Progenitor cell of endocrine pancreas (in vitro differentiated cells): ENCODE measurements at places on chromosomes 1 and 21. TPM values are rescaled to one million over a fixed set of nuclear protein-coding genes. Genes with fewer than 3 reads are reported as not detected.

GRCh38 chr21:25813917-25814316 is 79.1 kb downstream of the GABPA start:
- no peaks in the 10 kb centered on the region for H3K36me3 ChIP-seq
- H3K4me1 ChIP-seq: no peaks in the 10 kb centered on the region
- no peaks in the 10 kb centered on the region for H3K27me3 ChIP-seq
- DNase-seq: no peak

GRCh38 chr21:45765375-45765774 is 121.8 kb downstream of the PCBP3 start:
- no peaks in the 10 kb centered on the region for H3K36me3 ChIP-seq
- H3K27ac ChIP-seq: no peak overlapping the region
- H3K4me3 ChIP-seq: no peak overlapping the region
- peaks cover 6% of the 10 kb centered on the region for H3K27me3 ChIP-seq

DNA sequence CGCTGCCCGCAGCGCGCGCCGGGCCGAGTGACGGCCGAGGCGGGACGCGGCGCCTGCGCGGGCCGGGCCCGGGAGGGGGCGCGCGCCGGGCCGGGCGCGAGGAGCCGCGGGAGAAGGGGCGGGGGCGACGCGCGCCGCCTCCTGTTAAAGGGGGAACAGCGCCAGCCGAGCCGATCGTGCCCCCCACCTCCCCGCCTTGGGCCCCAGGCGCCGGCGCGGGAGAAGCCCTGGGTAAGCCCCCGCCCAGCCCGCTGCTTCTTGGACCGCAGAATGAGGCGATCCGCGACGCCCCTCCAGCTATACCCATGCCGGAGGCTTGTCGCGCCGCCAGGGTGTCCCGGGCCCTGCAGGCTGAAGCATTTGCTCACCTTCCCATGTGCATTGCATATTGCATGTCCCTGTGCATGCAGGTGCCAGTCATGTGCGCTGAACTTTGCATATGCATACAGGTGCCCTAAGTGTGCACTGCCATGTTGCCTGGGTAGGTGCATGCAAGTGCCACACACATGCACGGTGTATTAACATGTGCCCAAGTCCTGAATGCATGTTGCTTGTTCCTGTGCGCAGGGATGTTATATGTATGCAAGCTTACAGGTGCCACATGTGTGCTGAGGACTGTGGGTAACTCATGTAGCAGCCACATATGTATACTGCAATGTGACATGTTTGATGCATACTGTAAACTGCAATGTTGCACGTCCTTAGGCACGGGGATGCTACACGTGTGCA is at the start of gene ADGRB2:
TSS of gene ADGRB2 (minus strand) at position 29 of the 729 bp plus-strand sequence. CDS start 7,119 bp downstream, outside the sequence.
- H3K36me3 ChIP-seq: no peaks in the 10 kb centered on the region
- H3K4me3 ChIP-seq: peak within 1 kb of the TSS; percentile 75
- H3K4me1 ChIP-seq: peaks cover 6% of the 10 kb centered on the region
- H3K27me3 ChIP-seq: peaks cover 67% of the 10 kb centered on the region
- no peak within 1 kb of the TSS for H3K27ac ChIP-seq

MYBPH gene
- total RNA-seq: not detected in 2 replicates

- no peak overlapping the region for H3K4me3 ChIP-seq
- no peaks in the 10 kb centered on the region for H3K27me3 ChIP-seq
- H3K36me3 ChIP-seq: peaks cover 14% of the 10 kb centered on the region
- H3K4me1 ChIP-seq: peaks cover 6% of the 10 kb centered on the region
Observed at GRCh38 chr1:10387677-10388386, 11.0 kb upstream of the PGD start.

- H3K4me1 ChIP-seq: no peaks in the 10 kb centered on the region
- H3K4me3 ChIP-seq: no peak overlapping the region
- H3K27me3 ChIP-seq: no peaks in the 10 kb centered on the region
Observed at GRCh38 chr21:17631195-17631594, 18.5 kb upstream of the BTG3 start.

ALPL gene
- 18.8 and 19.8 TPM in 2 replicates for total RNA-seq

OR2T11 gene
- total RNA-seq: not detected in 2 replicates

NBPF6 gene
- not detected in 2 replicates for total RNA-seq

GRCh38 chr1:53687901-53688300 is 51.1 kb downstream of the GLIS1 start:
- no peak for DNase-seq
- peaks cover 21% of the 10 kb centered on the region for H3K4me1 ChIP-seq
- H3K4me3 ChIP-seq: no peak overlapping the region
- no peaks in the 10 kb centered on the region for H3K36me3 ChIP-seq
- no peak overlapping the region for H3K27ac ChIP-seq
- peaks cover 80% of the 10 kb centered on the region for H3K27me3 ChIP-seq

GRCh38 chr1:170929412-170929834 is 5.9 kb upstream of the MROH9 start:
- H3K4me3 ChIP-seq: no peak overlapping the region
- peaks cover 4% of the 10 kb centered on the region for H3K27me3 ChIP-seq
- no peak for DNase-seq
- no peak overlapping the region for H3K27ac ChIP-seq
- H3K36me3 ChIP-seq: no peaks in the 10 kb centered on the region
- peaks cover 1% of the 10 kb centered on the region for H3K4me1 ChIP-seq
